CD4-positive, alpha-beta T cell treated with Interleukin-17A for 4 hours (primary cell): ENCODE measurements at places on chromosomes 7 and 10.

DNA sequence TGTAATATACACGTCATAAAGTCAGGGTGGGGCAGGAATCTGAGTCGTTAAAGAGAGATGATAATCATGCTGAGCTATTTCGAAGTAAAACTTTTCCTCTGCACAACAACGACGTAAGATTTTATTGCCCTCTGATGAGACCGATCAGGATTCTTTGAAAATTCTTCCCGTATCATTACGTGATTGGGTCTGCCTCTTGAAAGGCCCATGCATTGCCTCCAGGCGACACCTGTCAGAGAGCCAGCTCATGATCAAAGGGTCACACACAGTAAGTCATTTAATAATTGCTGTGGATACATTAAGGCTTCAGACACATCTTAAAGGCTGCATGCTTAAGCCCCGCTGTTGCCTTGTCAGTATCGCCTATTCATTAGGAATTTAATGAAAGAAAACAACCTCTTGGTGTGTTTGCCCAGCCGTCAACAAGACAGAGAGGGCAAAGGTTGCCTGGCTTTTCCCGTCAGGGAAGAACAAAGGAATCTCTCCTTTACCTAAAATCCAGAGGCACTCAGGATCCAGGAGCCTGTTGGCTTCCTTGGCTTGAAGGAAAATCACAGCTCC, 189.0 kb upstream of the SH2B2 start:
- DNase-seq = no peak

- DNase-seq = no peak
These were observed 64.3 kb upstream of the GPR22 start for GRCh38 chr7:107405559-107405958.

DNA sequence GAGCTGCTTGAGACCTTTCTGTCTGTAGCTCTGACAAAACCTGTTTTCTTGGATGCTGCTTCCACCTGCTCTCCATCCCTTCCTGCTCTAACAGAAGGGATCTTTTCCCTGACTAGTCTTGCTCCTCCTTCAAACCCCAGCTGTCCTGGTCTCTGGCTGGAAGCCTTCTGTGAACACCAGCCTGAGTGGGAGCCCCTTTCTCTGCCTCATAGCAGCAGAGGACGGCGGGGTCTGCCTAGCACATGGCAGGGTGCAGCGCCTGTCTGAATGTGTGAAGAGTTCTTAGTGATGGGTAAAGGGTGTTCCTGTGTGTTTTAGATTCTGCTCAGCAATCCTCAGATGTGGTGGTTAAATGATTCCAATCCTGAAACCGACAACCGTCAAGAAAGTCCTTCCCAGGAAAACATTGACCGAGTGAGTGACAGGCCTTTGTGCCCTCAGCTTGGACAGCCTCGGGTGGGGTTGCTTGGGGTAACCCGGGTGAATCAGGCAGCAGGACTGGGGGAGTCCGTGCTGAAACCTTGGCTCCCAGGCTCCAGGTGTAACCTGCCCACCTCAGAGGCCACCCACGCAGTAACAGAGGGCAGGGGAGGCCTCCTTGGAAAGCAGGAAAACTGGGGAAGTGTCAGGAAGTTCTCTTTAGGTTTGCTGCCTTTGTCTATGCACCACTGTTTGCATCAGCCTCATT, 34.1 kb downstream of the NUB1 start:
- DNase-seq = no peak

GRCh38 chr10:26540601-26541000, 102.5 kb downstream of the APBB1IP start:
- DNase-seq = no peak

GRCh38 chr10:127918572-127918971, 11.7 kb downstream of the PTPRE start:
- DNase-seq = no peak

GRCh38 chr7:152016947-152017346, 8.5 kb upstream of the GALNT11 start:
- DNase-seq = no peak

DNA sequence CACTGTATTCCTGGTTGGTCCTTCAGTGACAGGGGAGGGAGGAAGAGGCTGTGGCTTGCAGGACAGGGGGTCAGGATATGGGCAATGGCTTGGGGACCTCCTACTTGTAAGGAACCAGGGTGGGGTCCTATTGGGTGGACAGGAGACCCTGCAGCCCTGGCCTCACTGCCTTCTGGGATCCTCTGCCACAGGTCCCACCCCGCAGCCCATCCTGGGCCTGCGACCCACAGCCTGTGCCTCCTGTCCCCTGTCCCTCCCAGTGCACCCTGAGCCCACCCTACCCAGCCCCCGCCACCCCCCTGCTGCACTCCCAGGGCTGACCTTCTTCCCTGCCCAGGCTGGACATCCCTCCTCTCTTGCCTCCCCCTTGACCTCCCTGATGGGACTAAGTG, 58.7 kb upstream of the MYL10 start:
- DNase-seq = no peak

DNA sequence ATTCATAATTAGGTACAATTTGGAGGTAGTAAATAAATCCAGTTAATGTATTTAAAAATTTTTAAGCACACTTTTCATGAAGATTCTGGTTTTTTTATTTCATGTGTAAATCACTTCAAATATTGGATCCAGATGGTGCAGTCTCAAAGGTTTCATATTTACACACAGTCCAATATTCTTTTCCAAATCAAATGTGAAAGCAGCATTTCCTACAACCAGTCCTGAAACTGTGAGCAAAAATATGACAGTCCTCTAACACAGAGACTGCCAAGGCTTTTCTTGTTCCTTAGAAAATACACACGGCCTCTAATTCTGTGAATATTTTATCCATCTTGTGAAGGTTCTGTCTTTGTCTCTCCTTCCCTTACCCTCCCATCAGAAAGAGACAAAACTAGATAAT, 645.9 kb downstream of the ARL4A start:
- DNase-seq = no peak

DNA sequence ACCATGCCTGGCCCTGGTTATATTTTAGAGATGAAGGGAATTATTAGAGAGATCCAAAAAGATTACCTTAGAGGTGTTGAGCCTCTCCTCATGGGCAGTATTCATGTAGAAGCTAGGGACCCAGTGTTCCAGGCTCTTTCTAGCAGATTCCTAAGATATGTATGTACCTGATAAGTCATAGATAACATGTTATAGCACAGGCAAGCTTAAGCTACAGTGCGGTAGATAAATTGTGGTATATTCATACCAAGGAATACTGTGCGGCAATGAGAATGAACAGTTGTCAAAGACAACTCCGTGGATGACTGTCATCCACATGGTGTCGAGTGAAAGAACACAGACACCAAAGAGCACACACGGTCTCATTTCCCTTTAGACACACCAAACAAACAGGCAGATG, 53.1 kb downstream of the TACR2 start:
- no peak for DNase-seq

DNA sequence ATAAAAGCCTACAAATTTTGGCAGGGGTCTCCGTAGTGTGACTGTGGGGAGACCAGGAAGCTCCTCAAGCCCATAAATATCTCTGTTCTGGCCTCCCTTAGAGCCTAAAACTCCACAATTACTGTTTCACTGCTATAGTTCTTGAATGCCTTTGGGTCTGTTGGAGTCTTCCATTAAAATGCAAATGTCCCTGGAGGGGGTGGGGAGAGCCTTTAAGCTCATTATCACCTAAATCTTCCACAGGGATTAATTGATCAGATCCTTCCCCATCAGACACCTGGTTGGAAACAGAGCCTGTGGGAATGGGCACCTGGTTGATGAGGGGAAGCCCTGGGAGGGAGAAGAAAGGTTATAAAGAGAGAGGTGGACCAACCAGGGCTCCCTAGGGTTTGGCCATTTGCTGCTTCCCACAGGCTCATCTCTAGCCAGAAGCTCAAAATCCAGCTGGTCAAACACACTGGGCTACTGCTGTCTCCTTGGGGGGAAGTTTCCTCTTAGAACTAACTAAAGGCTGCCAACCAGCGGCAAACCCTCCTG, 718.2 kb downstream of the LRMDA start:
- no peak for DNase-seq

- no peak for DNase-seq
These were observed 561 bp downstream of the FGFR2 start for GRCh38 chr10:121597504-121598262.

DNA sequence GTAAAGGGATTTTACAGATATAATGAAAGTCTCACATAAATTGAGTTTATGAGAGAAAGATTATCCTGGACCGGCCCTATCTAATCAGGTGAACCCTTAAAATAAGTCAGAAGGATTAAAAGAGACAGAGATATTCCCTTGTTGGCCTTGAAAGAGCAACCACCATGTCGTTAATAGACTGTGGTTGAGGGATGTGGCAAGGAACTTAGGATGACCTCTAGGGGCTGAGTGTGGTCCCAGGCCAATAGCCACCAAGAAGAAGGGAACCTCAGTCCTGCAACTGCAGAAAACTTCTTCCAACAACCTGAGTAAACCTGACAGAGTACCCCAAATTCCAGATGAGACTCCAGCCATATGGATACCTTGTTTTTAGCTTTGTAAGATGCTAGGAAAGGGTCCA, 121.5 kb downstream of the POLR1F start:
- no peak for DNase-seq

- no peak for DNase-seq
These were observed 32.8 kb downstream of the MRPS33 start for GRCh38 chr7:140981951-140982350.

DNA sequence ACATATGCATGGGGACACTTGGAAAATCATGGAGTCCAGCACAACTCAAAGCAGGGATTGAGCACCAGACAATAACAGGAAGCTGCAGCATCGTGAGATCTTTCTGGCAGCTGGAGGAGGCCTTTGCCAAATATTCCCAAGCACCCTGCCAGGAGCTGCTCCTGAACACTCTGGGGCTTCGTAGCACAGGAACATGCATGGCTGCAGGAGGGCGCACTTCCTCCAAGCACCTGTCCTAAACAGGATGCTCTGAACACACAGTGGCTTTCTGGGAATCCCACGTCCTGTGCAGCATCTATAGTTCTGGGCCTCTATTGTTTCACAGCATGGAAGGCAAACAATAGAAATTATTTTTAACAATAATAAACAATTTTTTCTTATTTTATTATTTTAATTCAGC, 4.1 kb downstream of the ABLIM1 start:
- no peak for DNase-seq

DNA sequence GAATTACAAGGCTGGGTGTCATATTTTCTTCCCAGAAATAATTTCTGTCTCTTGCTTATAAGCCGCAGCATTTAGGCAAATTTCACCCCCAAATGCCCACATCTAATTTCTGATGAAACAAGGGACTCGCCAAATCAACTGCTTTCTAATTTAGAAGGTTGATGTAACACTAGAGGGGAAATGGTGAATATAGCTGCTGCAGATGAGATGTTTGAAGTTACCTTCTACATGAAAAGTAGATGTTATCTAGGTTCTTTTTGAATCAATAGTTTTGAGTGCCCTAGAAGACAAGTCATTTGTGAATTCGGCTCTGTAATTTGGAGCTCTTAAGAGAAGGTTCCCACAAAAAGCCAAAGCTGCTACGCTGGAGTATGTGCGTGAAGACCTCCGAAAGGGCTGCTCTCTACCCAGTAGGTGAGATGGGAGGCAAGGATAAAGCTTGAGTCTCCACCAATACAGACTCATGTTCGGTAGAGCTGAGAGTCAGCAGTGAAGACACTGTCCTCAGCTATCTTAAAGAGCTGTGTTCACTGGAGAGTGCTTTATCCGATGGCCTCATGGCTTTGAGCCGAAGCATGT, 99.5 kb downstream of the FANK1 start:
- no peak for DNase-seq

- DNase-seq = no peak
These were observed 7.2 kb upstream of the ACTR3B start for GRCh38 chr7:152752200-152752912.

GRCh38 chr7:144780071-144780608, 55.7 kb downstream of the TPK1 start:
- DNase-seq = no peak

- DNase-seq = no peak
These were observed 3.5 kb downstream of the FZD9 start for GRCh38 chr7:73437091-73437490.

DNA sequence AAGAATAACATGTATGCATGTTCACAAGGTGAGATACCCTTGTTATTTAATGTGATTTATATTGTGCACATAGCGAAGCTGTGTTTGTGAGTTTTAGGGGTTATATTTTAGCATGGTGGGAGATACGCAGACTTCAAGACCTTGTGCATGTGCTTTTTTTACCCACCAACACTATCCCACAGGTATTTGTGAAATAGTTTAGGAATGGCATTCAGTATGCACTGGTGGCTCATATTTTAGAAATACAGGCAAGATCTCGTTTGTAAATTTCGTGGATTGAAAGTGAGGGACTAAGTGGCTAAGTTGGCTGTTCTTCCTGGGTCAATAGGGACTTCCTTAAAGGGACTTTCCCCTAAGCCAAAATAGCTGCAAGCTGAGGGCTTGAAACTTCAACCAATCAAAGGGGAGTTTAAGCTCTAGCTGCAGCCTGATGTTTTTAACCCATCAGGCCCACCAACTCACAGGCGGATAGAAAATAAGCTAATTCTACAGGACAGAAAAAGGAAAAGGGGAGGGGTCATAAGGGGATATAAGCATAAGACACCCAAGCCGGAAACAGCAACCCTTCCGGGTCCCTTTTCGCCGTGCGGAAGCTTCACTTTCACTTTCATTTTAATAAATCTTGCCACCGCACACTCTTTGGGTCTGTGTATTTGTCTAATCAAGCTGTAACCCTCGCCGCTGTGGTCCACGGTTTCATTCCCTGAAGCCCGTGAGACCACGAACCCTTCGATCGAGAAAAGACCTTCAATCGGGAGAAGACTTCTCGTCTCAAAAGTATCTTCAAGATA, 291.0 kb downstream of the GPR158 start:
- no peak for DNase-seq

- DNase-seq = no peak
These were observed 24.3 kb downstream of the CTTNBP2 start for GRCh38 chr7:117848941-117849340.

- DNase-seq = no peak
These were observed 88.1 kb upstream of the CTBP2 start for GRCh38 chr10:125248489-125248888.

DNA sequence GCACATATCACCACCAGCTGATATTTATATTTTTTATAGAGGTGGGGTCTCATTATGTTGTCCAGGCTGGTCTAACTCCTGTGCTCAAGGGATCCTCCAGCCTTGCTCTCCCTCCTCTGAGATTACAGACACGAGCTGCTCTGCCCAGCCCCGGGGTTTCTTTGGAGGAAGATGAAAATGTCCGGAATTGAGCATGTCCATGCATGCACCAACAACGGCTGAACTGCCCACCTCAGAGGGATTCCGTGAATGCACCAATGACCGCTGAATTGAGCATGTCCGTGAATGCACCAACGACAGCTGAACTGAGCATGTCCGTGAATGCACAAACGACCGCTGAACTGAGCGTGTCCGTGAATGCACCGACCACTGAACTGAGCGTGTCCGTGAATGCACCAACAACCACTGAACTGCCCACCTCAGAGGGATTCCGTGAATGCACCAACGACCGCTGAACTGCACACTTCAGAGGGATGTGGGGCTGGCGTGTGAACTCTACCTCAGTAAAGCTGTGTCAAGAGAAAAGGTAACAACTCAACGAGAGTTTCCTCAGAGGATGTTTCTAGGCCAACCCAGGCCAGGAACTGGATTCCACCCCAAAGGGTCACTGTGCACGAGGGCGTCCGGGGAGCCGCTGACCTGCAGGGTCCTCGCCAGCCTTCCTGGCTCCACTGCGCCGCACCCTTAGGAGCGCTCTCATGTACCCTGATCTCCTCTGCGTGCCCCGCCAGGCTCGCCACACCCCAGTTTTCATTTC, 34.9 kb upstream of the INPP5A start:
- DNase-seq = no peak

- DNase-seq = no peak
These were observed 263.0 kb downstream of the TCF7L2 start for GRCh38 chr10:113213035-113213434.
